NCI-H1417 treated with DMSO at 0.1 percent for 48 hours (cell line): ENCODE measurements at places on chromosomes 5 and 9.

- no peak for DNase-seq
Observed at GRCh38 chr5:9438596-9439354, 107.1 kb downstream of the SEMA5A start.

- DNase-seq = no peak
Observed at GRCh38 chr5:171913987-171914273, 92.5 kb downstream of the FBXW11 start.

DNA sequence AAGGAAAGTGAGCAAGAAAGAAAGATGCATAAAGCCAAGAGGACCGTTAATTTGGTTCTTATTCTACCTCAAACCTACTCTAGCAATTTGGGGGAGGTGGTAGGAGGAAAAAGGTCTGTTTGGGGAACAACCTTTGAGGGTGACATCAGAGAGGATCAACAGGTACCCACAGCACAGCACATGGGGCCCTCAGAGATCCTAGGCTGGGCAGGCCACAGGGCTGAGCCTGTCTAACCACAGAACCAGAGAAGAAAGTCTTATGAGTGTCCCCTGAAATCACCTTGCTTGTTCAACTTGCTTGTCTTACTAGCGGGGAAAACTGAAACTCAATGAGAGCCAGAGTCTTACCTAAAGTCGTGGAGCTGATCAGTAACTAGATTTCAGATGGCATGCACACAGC lies 385.2 kb downstream of the SPOCK1 start:
- DNase-seq = no peak

- no peak for DNase-seq
Observed at GRCh38 chr9:27089706-27090105, 19.3 kb upstream of the TEK start.

DNA sequence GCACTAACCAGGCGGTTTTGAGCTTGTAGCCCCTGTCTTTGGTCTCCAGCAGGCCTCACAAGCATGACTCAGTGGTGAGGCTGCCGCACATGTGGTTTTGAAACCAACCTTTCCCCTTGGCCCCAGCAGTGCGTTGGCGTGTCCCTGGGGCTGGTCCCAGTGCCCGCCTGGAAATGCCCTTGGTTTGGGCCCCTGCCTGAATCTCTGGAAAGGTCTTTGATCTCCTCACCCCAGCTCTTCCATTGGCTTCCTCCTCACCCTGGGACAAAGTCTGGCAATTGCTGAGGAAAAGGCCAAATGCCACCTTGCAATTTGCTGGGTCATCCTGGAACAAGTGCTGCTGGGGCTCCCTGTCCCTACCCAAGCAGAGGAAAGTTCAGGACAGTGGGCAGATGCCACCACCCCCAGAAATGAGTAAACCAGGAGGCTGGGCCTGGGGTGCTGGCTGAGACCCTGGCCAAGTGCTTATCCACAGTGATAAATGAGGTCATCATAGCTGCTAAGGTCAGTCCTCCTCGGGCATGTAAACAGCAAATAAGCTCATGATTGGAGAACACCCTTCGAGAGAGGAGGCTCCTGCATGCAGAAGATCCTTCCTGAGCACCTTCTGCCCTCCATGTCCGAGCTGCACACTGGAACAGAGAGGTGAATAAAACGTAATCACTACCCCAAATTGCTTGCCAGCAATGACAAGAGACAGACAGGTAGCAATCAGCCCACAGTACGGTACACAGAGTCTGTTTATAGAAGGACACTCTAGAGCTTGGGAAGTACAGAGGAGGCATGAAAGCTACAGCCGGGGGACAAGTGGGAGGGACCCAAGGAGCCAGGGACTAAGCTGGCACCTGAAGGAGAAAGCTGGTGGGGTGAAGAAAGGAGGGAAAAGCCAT lies 98.9 kb upstream of the CPEB4 start:
- DNase-seq = no peak

GRCh38 chr5:172421020-172421419 lies 33.3 kb downstream of the SH3PXD2B start:
- DNase-seq = no peak

GRCh38 chr9:117656002-117656401 lies 48.2 kb upstream of the TLR4 start:
- no peak for DNase-seq

DNA sequence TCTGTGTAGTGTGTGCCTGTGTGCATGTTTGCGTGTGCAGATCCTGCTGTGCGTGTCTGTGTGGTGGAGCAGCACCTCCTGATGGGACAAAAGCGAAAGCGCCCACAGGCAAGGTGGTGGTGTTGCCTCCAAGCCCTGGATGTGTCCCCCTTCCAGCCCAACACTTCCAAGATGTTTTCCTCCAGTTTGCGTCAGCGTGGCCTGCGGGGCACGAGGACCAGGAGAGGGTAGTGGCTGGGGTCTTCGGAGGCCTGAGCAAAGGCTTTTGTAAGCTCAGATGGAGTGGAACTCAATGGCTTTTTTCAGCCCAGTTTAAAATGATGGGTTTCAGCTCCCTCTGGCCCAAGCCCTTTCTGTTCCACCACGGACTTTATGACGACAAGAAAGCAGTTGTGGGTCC lies 209.5 kb downstream of the IRX2 start:
- no peak for DNase-seq

DNA sequence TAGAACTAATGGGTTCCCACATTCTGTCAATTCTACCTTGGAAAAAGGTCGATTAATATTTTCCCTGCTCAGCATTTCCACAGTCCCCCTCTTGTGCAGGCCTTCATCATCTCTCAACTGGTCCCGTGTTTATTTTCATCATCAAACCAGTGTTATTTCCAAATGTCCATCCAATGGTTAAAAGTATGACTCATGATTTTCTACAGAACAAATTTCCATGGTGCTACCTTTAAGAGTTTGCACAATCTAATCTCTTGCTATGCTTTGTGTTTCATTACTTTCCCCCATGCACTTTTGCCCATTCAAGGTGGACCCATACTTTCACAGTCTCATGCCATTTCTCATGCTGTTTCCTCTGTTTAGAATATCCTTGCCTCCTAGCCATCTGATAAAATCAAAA lies 143.7 kb downstream of the CCDC192 start:
- no peak for DNase-seq

- no peak for DNase-seq
Observed at GRCh38 chr9:23577611-23578010, 248.4 kb downstream of the ELAVL2 start.

DNA sequence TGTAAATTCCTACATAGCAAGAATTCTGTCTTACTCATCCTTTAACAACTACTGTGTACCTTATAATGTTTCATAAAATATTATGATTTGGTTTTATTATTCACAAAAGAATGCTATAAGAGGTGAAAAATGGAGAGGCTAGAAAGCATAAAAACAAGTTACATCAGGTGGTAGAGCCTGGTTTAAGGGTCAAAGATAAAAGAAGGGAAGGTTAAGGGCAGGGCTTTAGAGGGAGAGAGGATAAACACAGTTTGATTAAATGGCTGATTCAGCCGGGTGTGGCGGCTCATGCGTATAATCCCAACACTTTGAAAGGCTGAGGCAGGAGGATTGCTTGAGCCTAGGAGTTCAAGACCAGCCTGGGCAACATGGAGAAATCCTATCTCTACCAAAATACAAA lies 40.4 kb upstream of the HSPB3 start:
- no peak for DNase-seq

DNA sequence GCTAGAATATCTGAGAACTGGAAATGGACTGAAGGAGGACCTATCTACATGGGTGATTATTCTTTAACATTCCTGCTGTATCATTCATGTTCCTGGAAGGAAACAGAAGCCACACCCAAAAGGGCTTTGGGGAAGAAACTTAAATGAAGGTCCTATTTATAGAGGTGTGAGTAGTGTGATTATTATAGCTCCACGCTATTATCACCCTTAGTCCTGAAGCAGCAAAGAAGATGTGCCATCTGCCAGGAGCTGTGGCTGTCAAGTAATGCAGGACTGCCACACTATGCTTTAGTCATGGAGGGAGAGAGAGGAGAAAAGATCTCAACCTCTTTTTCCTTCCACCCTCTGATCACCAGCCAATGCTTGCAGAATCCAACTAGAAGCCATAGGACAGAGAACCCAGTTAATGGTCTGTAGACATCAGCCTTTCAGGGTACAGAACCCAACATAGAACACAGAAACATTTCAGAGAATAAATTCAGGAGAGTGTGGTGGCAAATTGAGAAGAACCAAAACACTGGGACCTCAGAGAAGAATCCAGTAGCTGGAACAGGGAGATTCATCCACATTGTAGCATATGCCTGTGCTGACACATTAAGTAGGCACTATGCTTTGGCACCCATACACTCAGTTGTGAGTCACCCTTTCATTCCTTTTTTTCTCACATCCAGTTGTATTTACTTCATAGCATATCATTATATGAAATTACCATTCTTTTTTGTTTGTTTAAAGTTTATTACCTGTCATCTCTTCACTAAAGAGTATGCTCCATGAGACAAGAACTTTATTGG lies 21.0 kb upstream of the RNF180 start:
- no peak for DNase-seq

DNA sequence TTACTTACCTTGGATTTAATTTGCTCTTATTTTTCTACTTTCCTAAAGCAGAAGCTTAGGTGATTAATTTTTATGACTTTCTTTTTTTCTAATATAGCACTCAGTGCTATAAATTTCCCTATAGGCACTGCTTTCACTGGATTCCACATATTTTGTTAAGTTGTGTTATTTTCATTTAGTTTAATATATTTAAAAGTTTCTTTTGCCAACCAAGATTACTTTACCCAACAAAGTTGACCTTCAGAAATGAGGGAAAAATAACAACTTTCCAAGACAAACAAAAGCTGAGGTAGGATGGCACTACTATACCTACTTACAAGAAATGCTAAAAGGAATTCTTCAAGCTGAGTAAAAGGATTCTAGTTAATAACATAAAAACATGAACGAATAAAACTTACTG lies 8.8 kb upstream of the IFNB1 start:
- no peak for DNase-seq

DNA sequence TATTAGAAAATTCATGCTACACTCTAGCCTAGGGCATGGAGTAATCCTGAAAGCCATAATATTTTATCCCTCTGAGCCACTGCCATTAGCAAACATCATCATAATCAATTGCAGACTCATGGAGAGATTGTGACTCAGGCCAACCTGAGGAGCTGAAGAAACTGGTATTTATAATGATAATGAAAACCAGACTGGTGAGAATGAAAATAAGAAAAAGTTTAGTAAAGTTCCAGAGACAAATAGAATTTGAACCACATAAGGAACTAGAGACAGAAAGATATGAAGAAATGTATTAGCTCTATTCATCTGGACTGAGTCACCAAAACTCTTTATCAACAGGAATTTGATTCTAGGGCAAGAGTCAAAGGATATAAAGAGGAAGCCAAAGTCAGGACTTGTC lies 158.7 kb downstream of the DRD1 start:
- no peak for DNase-seq

DNA sequence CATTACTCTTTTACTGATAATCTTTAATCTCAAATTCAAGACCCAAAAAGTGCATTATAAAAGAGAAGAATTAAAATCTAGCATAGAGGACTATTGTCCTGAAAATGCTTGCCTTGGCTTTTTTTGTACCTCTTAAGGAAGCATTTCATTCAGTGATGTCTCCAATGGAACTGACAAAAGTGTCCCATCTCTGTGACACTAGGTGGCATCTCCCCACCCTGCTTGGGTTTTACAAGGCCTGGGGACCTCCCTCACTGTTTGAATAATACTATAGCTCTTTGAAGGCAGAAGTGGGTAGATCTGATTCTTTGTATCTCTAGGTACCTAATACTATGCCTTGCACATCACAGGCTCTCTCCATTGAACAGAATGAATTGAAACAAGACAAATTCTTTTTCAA lies 180.6 kb downstream of the EPB41L4A start:
- no peak for DNase-seq

- no peak for DNase-seq
Observed at GRCh38 chr9:79574781-79575180, 3.0 kb downstream of the TLE4 start.

- no peak for DNase-seq
Observed at GRCh38 chr9:121660367-121660766, 8.9 kb downstream of the DAB2IP start.

GRCh38 chr5:73338256-73339050 lies 110.1 kb downstream of the FOXD1 start:
- peak; percentile 13 for DNase-seq

- no peak for DNase-seq
Observed at GRCh38 chr9:18268381-18268780, 205.6 kb upstream of the ADAMTSL1 start.

DNA sequence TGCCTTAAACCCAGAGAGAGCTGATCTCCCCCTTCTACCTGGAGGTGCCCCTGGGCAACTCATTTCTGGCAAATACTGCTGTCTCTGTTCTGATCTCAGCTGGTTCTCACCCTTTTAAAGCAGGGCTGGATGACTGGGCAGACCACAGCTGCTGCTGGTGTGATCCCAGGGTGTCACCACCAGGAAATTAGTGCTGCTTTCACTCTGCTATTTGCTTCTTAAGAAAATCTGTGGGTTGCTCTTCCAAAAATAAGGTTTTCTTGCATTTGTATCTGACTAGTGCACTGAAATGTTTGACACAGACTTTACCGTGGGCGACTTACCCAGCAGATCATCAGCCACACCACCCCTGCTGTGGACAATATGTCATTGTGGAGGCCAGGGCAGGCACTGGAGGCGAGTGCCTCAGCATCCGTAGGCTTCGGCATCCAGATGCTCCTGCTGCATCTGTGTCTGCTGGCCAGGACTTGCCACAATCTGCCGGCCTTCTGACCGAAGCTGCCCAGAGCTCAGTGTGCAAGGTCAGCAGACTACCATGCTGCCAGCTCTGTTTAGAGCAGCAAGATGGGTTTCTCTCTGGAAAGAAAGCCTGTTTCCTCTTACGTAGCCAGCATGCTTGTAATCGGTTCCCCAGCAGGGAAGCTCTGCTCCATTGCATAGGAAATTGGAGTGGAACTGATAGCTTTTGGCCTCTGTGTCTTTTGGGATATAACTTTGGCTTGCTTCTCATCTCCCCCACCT lies 13.6 kb downstream of the ARHGAP26 start:
- no peak for DNase-seq

DNA sequence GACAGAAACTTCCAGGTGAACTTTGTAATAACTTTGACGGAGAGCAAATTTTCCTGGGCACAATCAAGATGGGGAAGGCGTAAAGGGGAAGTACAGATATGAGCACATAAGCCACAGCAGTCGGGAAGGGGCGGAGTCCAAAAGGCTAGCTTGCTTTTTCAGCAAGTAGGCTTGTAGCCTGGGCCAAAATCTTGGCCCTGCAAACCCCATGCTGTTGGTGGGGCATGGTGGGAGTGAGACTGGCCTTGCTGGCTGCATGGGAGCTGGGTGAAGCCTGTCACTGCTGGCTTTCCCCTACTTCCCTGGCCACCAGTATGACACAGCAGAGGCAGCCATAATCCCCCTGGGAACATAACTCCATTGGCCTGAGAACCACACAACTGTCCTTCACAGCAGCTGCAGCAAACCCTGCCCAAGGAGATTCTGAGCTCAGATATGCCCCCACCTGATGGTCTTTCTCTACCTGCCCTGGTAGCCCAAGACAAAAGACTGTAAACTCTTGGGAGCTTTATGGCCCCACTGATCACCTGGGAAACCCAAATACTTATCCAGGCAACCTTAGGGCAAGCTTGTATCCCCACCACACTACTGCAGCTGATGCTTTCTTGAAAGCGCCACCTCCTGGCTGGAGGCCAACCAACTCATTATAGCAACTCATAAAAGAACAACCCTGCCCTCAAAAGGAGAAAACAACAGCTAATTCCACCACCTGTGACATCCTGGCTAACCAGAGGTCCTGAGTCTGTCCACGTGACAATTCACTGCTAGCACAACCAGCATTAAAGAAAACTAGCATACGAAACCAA lies 24.0 kb downstream of the DCTN4 start:
- no peak for DNase-seq
